ENCODE measurements at places on chromosomes 1 and 21.
A peak's percentile ranks its signal among the peaks of the same experiment; 100 is the strongest.

DNA sequence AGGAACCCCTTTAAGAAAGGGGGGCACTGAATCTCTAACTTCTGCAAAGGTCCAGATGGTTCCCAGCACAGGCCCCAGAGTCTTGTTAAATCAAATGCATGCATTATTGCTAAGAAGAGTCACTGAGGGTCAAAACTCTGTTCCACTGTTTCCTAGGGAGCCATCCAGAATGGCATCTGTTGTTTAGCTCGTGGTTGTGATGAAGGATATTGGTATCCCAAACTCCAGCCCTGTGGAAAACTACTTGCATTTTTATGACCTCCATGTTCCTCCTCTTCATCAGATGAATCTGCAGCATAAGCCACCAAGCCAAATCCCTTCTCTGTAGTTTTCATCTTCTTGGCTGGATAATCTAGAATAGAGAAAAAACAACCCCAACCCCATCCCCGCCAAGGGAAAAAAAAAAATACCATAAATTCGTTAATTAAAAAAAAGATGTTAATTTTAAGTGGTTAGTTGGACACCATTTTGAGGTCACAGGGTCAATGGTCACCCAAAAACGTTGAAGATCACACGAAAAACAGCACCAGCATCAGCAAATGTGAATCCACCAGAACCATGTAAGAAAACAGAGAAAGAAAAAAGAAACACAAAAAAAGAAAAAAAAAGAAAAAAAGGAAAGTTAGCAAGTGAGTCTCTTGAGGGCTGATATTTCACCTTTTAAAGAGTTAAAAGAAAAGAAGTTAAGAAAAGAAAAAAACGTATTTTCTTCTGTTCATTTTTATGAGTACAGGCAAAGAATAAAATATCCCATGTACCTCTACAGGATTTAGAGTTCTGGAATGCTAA is 3.0 kb upstream of the RIT1 start:
- no peak for DNase-seq

GRCh38 chr1:2375246-2375922 is 16.0 kb downstream of the MORN1 start:
- no peak for DNase-seq

GRCh38 chr1:111699268-111699667 is 39.9 kb downstream of the INKA2 start:
- DNase-seq: no peak

- DNase-seq: peak; percentile 91
Observed at GRCh38 chr1:8211883-8212579, 105.9 kb upstream of the SLC45A1 start.
